Renal pelvis (tissue), 12 donors: ENCODE measurements at places on chromosomes 12 and 14.
A peak's percentile ranks its signal among the peaks of the same experiment; 100 is the strongest.

DNA sequence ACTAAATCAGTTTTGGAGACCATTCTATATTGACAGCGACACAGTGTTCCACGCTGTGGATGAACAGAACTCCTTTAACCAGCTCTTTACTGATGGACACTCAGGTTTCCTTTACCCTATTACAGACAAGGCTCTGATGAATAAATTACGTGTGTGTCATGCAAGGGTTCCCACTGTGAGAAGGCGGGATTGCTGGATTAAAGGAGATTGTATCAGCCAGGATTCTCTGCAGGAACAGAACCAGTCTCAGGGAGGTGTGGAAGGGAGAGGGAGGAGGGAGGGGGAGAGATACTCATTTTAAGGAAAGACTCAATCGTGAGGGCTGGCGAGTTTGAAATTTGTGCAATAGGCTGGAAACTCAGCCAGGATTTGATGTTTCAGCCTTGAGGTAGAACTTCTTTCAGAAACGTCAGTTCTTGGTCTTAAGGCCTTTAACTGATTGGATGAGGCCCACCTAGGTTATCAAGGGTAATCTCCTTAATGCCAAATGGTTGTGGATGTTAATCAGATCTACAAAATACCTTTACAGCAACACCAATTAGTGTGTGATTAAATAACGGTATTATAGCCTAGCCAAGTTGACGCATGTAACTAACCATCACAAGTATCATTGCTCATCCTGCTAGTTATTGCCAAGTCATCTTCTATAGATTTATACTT, 104.0 kb downstream of the GCH1 start:
- DNase-seq = no peak

DNA sequence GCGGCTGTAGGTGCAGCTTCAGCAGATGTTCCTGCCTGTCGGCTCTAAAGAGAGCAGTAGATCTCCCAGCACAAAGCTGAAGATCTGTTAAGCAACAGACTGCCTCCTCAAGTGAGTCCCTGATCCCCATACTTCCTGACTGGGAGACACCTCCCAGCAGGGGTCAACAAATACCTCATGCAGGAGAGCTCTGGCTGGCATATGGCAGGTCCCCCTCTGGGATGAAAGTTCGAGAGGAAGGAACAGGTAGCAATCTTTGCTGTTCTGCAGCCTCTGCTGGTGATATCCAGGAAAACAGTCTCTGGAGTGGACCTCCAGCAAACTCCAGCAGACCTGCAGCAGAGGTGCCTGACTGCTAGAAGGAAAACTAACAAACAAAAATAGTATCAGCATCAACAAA, 337.1 kb upstream of the USP15 start:
- no peak for DNase-seq

DNA sequence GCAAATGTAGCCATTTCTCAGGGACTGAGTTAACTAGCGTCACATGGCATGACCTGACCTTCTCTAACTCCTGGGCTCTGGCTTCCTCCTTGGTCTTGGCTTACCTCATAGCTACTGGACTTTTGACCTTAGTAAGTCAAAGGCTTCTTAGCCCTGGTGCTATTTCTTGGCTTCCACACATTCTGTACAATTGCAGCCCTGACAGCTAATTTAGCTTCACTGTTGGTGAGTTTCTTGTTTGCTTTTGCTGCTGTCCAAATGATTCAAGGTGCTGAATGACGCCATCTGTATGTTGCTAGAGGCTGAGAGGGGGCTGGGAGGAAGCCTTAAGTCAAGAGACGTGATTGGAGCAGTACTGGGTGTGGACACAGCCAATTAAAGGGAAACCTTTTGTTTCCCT, 202.7 kb downstream of the PRKD1 start:
- peak; percentile 58 for DNase-seq

GRCh38 chr12:41289501-41289900, 101.4 kb downstream of the PDZRN4 start:
- no peak for DNase-seq

DNA sequence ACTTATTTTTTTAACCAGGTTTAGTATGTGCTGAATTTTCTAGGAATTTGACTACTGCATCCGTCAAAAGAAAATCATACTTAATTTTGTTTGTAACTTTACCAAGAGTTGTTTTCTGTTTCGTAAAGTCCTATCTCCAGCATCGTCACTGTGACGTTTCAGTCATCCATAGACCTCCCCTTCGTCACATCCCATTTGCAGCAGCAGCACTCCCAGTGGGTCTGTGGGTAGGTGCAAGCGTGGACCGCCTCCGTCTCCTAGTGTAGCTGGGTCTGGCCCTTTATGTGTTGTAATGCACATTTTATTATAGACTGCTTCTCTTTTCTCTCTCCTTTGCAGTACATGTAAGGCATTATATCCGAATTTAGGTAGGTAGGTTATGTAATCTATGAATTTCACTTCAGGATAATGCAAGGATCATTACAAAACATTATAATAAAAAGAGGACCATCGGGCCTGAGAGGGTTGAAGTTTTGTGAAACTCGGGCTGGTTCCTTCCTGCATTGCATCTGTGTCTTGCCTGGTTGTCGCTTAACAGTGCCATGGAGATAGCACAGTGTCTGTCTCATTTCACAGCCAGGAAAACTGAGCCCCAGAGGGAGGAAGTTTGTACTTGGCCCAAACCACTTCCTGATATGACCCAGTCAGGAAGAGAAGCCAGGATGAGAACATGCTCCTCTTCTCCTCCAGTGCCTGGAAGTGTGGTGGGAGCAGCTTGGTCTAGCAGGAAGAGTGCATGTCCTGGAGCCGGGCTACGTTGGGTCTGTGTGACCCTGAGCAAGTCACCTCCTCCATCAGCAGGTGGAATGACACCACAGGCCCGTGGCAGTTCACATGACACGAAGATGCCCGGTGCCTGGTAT, 41.3 kb downstream of the EVL start:
- DNase-seq = no peak

GRCh38 chr12:49557187-49557916, 10.6 kb downstream of the MCRS1 start:
- DNase-seq = no peak

DNA sequence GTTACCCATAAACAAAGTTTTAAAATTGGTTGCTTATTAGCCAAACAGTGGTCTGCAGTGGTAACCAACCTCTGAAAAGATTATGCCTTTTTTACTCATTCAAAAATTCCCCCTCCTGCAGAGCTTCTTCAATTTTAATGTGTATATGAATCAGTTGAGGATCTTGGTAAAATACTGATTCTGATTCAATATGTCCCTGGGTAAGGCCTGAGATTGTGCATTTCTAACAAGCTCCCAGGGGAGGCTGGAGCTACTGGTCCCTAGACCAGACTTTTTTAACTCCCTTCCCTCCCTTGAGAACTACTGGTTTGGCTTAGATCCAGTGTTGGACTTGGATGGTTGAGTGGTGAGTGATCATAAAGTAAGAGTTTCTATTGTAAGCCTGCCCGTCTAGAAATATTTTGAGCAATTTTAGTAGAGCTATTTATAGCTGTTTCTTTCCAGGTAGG, 90.2 kb downstream of the FUT8 start:
- no peak for DNase-seq

- DNase-seq = no peak
Observed at GRCh38 chr14:101980700-101981099, 16.3 kb downstream of the DYNC1H1 start.

- DNase-seq = no peak
Observed at GRCh38 chr14:68797121-68797670, 4.3 kb upstream of the ZFP36L1 start.

DNA sequence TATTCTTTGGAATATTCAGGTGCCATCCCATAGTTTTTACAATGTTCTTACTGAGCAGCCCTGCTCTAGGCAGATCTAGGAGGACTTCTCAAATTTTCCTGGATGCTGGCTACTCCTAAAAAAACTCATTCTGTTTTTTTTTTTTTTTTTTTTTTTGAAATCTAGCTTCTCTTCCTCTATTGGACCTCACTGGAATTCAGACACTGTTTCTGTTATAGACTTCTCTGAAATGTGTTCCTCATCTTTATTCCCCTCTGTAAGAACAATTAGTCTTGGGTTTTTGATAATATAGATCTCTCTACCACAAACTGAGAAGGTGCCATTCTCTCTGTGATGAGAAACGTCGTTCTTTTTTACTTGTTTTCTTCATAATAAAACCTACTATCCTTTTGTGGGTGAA, 115.3 kb upstream of the CCND2 start:
- no peak for DNase-seq

- DNase-seq = no peak
Observed at GRCh38 chr12:80040075-80040738, 59.1 kb upstream of the OTOGL start.

- no peak for DNase-seq
Observed at GRCh38 chr14:46036099-46036498, 615.5 kb downstream of the RPL10L start.

- DNase-seq = peak; percentile 73
Observed at GRCh38 chr12:101939856-101940265, 62.5 kb downstream of the DRAM1 start.

DNA sequence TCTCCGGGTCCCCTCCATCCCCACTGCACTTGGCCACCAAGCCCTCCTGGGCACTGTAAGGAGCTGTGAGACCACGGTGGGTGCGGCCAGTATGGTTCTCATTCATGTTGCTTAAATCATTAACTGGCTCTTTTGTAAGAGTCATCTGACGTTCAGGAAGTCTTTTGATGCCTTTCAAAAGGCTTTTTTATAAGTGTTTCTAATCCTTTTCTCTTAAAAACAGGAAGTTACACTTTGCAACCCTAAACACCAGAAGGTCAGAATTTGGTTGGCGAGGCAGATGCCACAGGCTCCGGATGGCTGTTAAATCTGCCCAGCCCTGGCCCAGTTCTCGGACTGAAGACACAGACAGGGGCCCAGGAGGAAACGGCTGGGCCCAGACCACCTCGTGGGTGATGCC, 26.1 kb upstream of the DIO3 start:
- DNase-seq = no peak

DNA sequence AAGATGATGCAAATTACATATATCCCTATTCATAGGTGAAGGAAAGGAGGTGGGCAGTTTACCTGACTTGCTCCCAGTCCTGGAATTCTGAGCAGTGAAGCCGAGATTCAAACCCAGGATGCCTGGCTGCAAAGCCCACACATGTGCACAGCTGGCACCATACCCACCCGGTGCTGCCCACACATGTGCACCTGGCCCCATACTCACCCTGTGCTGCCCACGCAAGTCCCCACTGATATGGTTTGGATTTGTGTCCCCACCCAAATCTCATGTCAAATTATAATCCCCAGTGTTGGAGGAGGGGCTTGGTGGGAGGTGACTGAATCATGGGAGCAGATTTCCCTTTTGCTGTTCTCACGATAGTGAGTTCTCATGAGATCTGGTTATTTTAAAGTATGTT, 179.2 kb upstream of the C14orf180 start:
- no peak for DNase-seq

DNA sequence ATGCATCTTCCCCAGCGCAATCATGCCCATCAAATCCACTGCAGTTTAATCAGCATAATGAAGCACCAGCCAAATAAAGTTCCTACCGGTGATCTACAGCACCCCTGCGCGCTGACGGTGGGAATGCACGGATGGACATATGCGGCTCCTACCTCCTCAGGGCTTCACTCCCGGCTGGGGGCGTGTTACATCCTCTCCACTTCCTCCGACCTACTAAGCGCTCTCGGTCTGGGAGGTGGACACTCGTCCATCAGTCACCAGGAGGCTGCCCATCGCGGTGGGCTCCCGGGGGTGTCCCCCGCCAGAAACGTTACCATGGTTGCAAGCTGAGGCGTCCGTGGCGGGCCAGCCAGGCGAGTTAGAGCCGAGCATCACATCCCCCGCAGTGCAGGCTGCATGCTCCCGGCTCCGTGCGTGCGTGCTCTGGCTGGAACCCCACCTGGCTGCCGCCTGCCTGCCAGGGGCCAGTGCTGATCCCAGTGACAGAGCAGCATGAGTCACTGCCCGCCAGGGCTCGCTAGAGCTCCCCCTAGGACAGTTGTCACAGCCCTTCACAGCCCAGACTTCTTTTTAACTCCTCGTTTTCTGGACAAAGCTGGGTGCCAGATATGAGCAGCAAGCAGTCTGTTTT, 73.0 kb downstream of the CIT start:
- DNase-seq = peak; percentile 74

DNA sequence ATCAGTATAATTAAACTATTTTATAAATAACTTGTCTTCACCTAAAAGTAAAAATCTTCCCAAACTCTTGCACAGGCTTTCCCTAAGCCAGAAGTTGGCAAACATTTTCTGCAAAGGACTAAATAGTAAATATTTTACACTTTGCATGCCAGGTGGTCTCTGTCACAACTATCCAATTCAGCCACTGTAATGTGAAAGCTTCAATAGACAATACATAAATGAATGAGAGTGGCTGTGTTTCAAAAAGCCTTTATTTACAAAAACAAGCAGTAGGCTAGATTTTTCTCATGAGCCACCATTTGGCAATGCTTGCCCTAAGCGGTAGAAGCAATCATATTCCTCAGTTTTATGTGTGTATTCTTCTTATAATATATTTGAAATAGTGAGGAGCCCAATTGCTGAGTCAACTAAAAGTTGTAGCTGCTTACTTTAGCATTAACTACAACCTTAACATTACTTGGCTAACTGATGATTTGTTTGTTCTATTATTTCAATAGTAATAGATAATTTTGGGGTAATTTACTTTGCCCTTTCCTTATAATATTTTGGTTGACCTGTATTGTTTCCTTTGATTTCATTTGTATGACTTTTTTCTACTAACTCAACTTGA, 236.0 kb upstream of the SYT1 start:
- no peak for DNase-seq

GRCh38 chr12:121794534-121795033, 1.1 kb upstream of the RHOF start:
- no peak for DNase-seq

- no peak for DNase-seq
Observed at GRCh38 chr14:33986804-33987203, 35.9 kb upstream of the EGLN3 start.
